Endothelial cell of umbilical vein (primary cell): ENCODE measurements at places on chromosomes 6 and 20.
A peak's percentile ranks its signal among the peaks of the same experiment; 100 is the strongest.

DNA sequence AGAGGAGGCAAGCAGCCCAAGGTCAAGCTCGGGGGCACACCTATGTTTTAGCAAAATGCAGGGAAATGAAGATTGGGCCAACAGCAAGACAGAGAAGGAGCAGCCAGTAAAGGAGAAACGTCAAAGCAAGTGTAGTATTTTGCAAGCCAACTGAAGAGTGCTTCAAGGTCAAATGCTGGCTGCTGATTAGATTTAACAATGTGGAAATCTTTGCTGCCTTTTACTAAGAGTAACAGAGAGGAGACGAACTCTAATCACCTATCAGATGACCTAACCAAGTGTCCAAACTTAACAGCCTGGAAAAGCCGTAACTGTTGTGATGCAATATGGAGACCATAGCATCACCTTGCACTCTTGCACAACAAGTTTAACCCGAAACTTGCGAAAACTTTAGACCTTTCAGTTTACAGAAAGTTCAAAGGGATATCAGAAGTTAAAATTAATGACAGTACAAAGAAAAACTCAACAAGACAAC lies 30.4 kb downstream of the AKIRIN2 start:
- no peak for DNase-seq

- DNase-seq, result no peak
Measured at GRCh38 chr6:137877606-137878005, 10.5 kb downstream of the TNFAIP3 start.

DNA sequence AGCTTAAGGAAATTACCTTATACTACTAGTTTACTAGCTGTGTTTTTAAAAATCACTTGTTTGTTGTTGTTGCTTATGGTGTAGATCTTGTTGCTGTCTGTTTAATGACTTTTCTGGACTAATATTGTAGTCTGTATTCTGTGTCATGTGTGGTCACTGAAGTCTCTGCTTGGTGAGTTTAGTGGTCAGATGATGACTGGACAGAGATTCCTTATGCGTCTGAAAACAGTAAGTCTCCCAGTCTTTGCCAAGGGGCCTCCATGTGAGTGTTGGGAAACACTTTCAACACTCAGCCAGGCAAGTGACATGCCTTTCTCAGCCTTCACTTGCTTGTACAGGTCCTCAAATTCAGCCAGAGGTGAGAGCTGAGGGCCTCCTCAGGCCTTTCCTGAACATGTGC lies 256.9 kb upstream of the RNF24 start:
- DNase-seq, result no peak

- peak; percentile 88 for DNase-seq
Measured at GRCh38 chr6:31094389-31094881, 17.9 kb downstream of the C6orf15 start.

- DNase-seq, result no peak
Measured at GRCh38 chr6:38086346-38086745, 266.8 kb downstream of the ZFAND3 start.

- no peak for DNase-seq
Measured at GRCh38 chr6:113394729-113395128, 462.4 kb upstream of the MARCKS start.
